ENCODE measurements at places on chromosomes 4 and X.

DNA sequence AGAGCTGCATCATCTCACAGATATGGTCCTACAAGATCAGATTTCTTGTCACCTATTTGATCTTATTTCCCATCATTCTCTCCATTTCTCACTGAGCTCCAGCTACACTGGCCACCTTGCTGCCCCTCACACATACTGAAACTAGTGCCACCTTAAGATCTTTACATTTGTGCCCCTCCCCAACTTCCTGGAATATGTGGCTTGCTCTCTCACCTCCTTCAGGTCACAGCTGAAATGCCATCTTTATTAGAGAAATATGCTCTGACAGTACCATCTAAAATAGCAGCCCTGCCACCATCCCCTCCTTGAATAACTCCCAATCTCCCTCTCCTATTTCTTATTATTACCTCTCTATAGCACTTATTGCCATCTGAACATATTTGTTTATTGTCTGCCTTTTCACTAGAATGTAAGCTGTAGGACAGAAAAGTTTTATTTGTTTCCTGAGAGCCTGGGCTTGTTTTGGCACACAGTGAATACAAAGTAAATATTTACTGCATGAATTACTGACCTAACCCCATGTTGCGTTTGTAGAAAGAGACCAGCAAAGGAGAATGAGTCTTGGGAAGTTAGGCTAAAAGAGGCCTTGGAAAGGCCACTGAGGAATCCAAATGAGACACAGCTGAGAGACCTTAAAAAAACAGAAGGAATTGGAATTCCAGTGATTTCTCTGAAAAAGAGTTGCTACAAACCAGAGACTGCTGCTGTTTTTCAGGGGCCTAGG, 22.7 kb downstream of the DYNLT3 start:
- no peak for DNase-seq

- no peak for DNase-seq
These were observed 71.1 kb downstream of the NYX start for GRCh38 chrX:41518127-41518840.

GRCh38 chrX:68599256-68600152, 48.0 kb upstream of the STARD8 start:
- no peak for DNase-seq

- no peak for DNase-seq
These were observed 63.6 kb downstream of the SLC7A11 start for GRCh38 chr4:138178566-138178965.

DNA sequence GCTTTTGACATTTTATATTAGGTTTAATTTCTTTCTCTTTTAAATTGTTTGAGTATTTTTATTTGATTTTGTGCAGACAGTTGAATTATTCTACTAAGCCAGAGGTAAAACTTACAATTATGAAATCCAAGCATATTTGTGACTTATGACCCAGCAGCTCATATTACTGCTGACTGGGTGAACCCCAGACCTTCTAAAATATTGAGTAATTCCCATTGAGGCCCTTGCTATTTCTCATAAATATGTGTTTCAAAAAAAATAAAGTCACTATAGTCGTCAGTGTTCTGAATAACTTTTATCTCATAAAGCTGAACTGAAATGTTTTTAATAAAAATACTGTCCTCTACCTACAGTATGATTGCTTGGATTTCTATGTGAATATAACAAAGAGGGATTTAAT, 303.1 kb downstream of the IQCM start:
- DNase-seq = no peak

DNA sequence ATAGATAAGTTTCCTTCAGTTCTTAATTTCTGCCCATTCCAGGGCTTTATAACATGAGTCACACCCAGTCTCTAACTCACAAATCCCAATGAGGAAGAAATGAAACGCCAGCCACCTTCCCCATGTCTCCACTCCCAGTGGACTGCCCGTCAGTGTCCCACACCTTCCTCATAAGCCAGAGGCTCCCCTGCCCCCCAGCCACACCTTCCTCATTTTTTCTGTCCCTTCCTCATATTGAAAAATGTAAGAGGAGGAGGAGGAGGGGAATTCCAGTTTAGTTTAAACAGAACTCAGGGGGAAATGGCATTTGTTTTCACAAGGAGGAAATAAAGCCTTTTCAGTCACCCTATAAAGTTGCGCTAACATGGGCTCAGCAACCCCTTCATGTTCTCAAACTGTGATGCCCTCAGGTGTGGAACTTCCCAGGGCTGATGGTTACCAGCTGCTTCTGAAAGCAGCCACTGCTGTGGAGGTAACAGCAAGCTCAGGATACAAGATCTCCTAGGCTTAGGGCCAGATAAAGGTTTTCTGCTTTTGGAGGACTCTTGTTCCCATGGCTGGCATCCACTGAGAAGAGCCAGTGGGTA, 97.8 kb downstream of the PARM1 start:
- DNase-seq = no peak

DNA sequence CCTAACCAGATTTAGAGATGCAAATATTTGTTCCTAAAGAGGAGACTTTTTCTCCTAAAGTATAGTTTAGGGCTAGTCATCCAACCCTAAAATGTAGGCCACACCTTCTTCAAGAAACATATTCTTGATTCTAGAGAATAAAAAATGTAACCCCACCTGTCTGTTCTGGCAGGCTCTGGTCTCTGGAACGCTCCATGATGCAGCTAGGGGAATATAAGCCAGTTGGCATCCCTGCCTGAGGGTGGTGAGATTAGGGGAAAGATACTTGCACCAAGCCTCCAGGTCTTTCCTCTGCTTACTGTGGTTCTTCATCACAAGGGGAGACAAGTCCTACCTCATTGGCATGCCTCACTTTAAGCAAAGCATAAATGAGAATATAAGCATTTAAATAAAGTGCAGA, 21.2 kb upstream of the TBC1D9 start:
- no peak for DNase-seq

DNA sequence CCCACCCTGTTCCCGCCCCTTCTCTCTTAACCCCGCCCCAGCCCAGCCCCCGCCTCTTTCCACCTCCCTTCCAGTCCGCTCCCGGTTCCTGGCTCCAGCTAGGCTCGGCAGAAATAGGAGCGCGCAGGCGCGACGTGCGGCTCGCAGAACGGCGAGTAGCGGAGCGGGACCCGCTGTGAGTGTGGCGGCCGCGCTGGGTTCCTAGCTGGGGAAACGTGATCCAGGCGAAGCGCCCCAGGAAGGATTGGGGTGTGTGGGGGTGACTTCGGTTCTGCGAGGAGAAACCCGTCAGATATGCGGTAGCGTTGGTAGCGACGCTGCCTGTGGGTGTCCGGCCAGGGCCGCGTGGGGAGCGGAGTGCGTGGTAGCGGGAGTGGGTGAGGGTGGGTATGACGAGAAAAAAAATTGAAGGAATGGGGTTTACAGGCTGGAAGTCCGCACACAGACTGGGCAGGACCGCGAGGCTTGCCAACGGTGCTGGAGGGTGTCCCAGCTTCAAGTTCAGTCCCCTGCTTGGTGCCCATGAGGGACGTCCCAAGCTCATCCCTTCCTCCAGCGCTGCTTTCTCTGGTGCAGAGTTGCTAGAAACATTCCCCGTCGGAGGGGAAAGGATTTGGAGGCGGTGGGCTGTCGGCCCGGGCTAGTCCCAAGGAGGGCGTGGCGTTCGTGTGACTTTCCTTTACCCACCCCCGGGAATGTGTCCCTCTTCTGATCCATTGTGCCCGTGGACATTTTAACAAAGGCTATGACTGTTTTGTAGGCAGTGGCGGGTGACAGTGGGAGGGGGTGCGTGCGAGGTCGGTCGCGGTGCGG, at the start of gene PRRG1:
PRRG1 (plus strand) TSS at position 144 of the 813 bp plus-strand sequence. CDS start 56,886 bp downstream, outside the sequence.
- DNase-seq = no peak

DNA sequence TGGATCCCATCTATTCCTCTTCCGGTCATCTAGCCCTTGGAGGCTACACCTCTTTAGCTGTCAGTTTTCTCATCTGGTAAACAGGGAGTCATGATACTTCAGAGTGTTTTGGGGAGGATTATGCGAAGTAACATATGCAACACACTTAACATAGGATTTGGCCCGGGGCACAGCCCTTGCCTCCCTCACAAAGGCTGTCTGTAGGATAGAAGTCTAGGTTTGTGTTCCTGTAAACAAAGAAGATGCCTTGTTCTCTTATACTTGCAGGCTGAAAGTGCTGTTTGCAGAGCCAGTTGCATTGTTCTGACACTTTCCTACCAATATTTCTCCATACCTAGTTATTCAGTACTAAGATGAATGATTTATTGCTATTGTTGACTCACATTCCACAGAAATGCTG, 2.2 kb upstream of the APELA start:
- DNase-seq = no peak

DNA sequence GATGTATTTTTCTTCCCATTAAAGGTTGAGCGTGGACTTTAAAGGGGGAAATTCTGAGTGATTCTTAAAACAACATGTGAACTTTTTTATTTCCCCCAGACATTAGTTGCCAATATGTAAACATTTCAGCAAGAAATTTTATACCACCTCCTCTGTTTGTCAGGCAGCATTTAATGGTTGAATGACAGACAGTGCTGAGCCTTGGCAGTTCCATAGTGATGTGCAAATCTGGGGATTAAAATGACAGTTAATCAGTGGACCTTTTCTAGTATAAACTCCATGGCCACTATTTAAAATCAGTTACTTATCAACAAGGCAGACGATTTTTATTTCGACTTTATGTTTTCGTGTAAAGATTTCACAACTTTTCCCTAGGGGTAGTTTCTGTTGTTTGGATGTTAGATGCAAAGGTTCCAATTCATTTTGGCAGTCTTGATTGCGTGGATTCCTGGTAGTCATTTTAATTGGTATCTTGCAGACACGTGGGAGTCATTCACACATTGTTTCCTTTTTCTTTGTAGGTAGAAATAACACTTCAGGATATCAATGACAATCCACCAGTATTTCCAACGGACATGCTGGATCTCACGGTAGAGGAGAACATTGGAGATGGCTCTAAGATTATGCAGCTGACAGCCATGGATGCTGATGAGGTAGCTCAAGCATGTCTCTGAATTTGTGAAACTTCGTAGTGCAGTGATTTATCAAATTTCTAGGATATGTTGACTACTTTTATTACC, 83.7 kb downstream of the FAT4 start:
- no peak for DNase-seq

- DNase-seq = no peak
These were observed 2.7 kb upstream of the AMELX start for GRCh38 chrX:11290416-11291102.

DNA sequence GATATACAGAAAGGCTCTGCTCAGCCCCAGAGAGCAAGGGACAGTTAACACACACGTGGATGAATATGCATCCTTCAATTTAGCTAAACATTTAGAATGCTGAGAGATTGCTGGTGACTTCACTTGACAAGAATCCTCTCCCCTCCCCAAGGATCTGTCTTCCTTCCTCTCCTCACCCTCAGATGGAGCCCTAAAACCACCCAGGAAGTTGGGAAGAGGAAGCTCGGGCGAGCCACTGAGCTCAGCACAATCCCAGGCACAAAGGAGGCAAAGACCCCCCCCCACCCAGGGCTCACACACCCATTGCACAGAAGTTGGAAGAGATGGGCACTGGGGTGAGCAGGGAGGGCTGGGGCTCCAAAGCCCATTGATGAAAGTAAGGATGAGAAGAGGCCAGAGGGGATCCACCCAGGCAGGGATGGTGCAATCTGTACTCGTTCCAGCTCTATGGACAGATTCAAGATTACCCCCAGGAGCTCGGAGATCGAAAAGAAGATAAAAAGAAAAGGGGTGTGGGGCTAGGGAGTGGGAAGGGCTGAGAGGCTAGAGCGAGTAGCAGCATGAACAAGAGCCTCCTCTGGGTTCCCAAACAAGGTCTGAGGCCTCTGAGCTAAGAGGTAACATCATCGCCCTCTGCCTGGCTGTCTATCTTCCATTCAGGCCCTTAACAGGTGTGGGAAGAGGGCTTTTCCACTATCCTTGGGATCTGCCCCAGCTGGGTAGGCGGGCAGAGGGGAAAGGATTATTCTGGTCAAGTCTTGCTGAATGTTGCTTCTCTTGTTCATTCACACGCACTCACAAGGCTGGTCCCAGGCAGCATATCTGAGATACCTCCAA, 1.2 kb downstream of the TFE3 start:
- DNase-seq = no peak

- no peak for DNase-seq
These were observed 1.9 kb downstream of the USP38 start for GRCh38 chr4:143186649-143187048.

GRCh38 chr4:951594-952468, 19.6 kb downstream of the TMEM175 start:
- DNase-seq = no peak

DNA sequence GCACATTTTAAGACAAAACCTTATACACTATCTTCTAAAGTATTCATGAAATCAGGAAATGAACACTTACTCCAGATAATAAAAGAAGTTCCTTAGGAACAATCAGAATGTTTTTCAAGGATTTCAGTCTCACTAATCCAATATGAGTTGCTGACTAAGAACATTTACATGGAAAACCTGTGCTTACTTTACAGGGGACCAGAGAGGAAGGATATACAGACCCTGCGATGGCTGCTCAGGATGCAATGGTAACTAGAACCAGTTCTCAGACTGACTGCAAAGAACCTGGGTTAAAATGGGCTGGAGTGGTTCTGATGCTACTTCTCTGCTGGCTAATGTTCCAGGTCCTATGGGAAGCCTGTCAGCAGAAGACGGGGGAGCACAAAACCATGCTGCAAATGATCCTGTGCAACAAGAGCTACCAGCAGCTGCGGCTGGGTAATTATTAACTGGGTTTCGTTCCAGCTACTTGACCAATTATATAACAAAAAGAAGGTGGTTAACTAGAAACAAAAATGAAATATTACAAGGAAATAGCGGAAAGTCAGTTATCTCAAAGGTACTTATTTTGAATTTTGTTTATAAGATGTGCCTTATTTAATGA, 85.3 kb downstream of the ANXA10 start:
- no peak for DNase-seq

- DNase-seq = no peak
These were observed 136.3 kb upstream of the SMAD1 start for GRCh38 chr4:145345401-145345800.

GRCh38 chr4:14726877-14727361, 275.4 kb upstream of the CPEB2 start:
- no peak for DNase-seq

GRCh38 chr4:6468376-6468775, 4.0 kb downstream of the PPP2R2C start:
- DNase-seq = no peak

- DNase-seq = no peak
These were observed 261.4 kb upstream of the TECRL start for GRCh38 chr4:64670647-64671046.

DNA sequence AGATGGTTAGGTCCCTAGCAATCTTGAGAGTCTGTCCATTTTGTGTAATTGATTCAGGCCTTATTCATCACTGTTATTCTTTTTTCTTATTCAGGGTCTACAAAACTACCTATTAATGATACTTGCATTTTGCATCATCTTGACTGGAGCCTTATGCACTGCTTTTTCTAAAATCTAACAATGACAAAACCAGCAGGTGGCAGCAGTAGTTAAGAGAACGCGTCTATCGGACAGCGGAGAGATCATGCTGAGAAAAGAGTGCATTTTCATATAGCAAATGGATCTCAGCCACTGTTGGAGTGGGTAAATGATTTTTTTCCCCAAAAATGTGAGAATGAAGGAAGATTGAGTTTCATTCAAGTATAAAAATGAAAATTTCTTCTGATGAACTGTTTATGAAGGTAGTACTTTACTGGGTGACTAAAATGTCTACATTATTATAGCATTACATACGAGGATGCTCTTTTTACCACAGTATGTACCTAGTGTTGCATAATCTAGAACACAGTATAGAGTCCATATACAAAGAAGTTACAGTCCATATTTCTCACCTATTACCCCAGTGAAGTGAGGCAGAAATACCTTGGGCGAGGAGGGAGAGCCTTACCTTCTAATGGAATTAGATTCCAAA, 43.2 kb downstream of the TMEM144 start:
- DNase-seq = no peak

GRCh38 chr4:993111-994029, at the start of gene SLC26A1:
Gene SLC26A1, minus strand, starts transcription at chr4:993404. Its CDS starts 1,701 bp downstream, at chr4:991703.
- DNase-seq = no peak

All from stimulated activated CD4-positive, alpha-beta T cell treated with anti-CD3 and anti-CD28 coated beads, Interleukin-1b, Interleukin-23, amount 100 ng/mL, for 1 hour (primary cell).